ENCODE measurements at places on chromosomes 4 and X.

- no peak for DNase-seq
Observed at GRCh38 chr4:174314274-174314673, 30.6 kb downstream of the CEP44 start.

DNA sequence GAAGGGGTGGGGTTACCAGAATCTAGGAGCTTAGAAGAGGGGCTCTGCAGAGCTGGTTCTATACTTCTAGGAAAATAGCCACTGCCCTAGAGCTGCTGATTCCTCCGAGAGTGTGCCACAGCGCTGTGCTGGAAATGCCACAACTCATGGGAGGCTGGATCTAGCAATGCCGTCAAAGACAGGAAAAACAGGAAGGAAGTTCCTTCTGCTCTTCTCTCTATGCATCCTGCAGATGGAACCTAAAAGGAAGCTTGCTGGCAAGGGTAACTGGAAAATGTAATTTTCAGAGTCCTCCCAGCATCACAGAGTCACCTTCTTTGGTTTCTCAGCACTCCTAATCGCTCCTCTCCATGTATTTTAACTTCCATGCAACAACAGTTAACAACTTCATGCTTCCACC, 121.2 kb upstream of the TLL1 start:
- no peak for DNase-seq

DNA sequence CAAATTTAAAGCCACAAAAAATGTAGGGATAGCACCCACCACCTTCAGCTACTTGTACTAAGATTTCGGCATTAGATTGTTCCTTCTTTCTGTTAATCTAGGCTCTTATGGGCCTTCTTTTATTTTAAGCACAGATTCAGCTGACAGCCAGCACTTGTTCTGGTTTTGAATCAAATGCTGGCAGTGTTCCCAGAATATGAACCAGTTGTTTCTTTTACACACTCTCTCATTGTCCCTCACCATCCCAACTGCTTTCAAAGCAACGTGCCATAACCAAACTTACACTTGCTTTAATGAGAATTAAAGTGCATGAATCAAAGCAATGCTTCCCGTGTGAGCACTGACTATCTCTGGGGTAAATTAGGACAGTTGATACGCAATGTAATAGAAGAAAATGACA, 744.5 kb upstream of the FAM241A start:
- DNase-seq: no peak

GRCh38 chrX:74421740-74422352, 553 bp downstream of the SLC16A2 start:
- no peak for DNase-seq

- DNase-seq: no peak
Observed at GRCh38 chr4:7224001-7224400, 31.7 kb downstream of the SORCS2 start.

DNA sequence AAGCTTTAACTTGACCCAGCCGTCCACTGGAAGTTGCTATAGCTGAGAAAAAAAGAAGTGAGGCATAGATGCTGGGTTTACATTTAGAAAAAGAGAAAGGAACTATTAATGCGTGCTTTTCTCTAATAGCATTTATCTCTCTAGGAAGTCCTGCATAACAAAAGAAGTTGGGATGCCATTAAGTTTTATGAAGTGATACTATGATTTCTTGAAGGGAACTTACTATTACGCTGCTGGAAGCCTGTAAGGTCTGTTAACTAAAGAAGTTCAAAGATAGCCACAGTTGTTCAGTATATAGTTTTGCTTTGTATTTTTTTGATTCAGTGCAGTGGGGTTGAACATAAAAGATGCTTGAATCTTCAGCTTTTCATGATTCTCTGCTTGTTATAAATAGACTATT, 203.4 kb downstream of the CCSER1 start:
- DNase-seq: no peak

GRCh38 chr4:107733431-107733925, 13.4 kb upstream of the PAPSS1 start:
- no peak for DNase-seq

DNA sequence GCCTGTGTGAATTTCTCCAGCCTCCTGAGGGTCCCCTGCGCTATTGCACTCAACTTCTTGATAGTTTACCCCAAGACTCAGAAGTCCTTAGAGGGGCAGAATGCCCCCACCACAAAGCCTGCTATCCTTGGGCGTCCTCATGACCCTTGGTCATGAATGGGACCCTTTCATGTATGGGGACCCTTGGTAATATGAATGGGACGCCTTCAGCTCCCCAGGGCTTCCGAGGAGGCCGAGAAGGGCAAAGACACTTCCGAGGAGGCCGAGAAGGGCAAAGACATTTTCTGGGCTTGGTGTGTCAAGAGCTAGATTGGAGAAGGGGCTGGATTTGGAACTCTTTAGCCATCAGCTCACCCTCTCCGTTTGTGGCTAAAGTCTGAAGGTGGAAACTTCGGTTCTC, 8.6 kb downstream of the SHOX start:
- DNase-seq: no peak

DNA sequence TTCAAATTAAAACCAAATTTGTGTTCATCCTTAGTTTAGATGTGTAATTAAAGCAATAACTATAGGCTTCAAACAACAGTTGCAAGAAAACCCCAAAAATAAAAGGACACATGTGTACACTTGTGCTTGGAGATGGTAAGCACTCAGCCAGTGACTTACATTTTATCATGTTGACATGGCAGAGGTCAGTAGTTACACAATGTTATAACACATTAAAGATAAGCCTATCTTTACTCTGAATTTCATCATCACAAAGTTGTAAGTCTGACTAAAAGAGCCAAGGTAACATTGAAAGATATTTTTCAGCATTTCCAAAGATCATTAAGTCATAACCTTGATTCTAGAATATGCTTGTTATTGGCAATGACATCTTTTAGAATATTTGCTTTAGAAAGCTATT, 98.5 kb upstream of the PNPLA4 start:
- DNase-seq: no peak

DNA sequence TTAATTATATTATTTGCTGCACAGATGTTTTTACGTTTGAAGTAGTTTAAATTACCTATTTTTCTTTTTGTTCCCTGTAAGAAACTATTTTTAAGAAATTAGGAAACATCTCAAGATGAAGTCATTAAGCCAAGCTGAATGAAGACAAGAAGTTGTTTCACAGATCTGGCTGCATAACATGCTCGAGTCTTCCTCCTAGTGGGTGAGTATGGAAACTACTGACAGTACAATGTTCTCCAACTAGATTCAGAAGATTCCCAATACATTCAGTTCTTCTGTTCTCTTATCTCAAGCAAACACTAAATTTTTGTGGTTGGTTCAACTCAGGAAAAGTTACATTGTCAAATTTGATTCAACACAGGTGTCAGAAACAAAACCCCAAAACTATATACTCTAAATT, 256.8 kb upstream of the VCX start:
- no peak for DNase-seq

DNA sequence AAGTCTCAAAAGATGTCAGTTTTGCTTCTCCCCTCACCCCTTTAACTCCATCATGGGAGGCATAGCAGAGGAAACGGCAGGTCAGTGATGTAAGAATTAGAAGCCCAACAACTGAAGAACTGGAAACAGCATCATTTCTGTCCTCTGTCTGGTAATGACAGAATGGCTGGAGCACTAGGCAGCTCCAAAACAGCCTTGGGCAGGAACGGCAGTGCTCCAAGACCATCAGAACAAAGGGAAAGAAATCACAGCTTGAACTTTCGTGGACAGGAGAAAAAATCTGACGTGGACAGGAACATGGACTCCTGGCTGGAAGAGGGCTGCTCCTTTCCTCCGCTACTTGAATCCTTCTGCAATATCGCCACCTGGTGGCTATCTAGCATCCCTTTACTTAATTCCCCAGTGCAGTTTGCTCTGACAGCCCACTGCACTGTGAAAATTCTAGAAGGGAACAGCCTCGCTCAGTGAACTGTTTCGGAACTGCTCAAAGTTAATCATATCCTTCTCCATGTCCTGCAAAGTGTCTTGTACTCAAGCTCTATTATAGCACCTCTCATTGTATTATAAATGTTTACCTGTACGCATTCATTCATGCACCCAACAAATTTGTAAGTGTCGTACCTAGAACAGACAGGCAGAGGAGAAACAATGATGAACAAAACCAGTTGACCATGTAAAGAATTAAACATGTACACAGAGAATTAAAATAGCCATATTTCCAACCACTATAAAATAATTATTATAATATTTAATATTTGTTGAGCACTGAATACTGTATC, 20.4 kb downstream of the SLC25A53 start:
- DNase-seq: peak; percentile 7

DNA sequence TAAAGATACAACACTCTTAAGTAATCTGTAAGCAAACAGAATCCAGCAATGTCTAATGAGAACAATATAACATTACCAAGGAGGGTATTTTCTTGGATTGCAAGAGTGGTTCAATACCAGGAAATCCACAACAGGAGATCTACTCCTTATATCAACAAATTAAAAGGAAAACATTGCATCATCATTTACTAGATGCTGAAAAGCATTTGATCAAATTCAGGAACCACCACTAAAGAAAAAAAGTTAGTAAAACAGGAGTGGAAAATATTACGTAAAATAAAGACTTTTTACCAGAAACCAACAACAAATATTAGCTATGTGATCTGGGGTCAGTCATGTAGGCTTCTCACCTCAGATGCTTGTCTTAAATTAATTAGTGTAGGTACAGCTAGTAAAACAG, 66.8 kb upstream of the MAB21L2 start:
- no peak for DNase-seq

- no peak for DNase-seq
Observed at GRCh38 chr4:110139111-110139510, 59.3 kb downstream of the ELOVL6 start.

DNA sequence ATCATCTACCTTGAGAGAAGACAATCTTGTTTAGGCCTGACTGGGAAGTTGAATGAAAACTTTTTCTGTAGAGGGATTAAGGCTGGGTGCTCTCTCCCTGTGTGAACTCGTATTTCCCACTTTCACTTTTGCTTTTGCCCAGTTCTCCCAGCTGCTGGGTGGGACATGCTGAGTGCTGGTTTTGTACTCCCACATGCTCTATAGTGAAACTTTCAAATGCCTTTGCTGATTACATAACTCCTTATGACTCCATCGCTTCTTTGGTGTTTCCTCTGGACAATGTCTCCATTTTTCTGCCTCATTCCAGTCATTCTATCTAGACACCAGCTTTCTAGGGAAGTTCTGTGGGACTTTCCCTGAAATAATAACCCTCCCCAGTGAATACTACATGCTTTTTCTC, 100.5 kb downstream of the CLNK start:
- no peak for DNase-seq

GRCh38 chr4:125837493-125838201, 522.9 kb downstream of the FAT4 start:
- DNase-seq: no peak

DNA sequence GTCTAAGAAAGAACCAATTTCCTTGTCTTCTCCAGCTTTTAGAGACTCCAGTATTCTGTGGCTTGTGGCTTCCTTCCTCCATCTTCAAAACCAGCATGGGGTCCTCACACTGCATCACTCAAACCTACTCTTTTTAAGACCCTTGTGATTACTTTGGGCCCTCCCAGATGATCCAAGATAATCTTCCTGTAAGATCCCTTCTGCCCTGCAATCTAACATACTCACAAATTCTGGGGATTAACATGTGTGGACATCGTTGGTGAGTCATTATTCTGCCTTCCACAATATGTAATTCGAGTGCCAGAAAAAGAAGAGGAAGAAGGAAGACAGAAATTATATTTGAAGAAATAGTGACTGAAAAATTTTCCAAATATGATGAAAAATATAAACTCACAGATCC, 47.9 kb downstream of the BEND4 start:
- DNase-seq: no peak

- no peak for DNase-seq
Observed at GRCh38 chrX:132146456-132146855, 18.6 kb upstream of the FRMD7 start.

DNA sequence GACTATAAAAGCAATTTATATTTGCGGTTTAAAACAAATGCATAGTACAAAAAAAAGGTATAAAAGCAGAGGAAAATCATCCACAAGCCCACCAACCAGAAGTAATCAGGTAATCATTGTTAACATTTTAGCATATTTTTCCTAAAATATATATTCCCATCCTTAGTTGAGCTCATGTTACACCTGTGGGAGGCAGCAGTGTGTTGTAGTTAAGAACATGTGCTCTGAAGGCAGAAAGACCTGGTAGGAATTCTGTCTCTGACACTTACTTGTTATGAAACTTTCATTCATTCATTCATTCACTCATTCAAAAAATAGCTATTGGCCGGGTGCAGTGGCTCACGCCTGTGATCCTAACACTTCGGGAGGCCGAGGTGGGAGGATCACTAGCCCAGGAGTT, 15.4 kb upstream of the CDKL5 start:
- DNase-seq: no peak

GRCh38 chrX:18676470-18676869, 4.6 kb upstream of the RS1 start:
- DNase-seq: no peak

DNA sequence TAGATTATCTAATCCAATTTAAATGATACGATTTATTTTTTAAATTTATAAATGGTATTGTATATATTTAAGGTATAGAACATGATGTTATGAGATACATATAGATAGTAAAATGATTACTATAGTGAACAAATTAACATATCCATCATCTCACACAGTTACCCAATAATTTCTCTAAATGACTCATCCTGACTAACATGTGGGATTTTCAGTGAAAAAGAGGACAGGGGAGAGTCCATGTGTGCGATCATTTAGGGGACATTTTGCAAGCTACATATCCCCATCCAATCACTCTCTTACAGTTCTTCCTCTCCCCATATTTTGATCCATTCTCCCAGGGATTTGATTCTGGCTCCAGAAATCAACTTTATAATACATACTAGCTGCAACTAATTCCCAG, 88.2 kb downstream of the ABCB7 start:
- no peak for DNase-seq

- DNase-seq: no peak
Observed at GRCh38 chr4:80911458-80911857, 119.0 kb upstream of the BMP3 start.

DNA sequence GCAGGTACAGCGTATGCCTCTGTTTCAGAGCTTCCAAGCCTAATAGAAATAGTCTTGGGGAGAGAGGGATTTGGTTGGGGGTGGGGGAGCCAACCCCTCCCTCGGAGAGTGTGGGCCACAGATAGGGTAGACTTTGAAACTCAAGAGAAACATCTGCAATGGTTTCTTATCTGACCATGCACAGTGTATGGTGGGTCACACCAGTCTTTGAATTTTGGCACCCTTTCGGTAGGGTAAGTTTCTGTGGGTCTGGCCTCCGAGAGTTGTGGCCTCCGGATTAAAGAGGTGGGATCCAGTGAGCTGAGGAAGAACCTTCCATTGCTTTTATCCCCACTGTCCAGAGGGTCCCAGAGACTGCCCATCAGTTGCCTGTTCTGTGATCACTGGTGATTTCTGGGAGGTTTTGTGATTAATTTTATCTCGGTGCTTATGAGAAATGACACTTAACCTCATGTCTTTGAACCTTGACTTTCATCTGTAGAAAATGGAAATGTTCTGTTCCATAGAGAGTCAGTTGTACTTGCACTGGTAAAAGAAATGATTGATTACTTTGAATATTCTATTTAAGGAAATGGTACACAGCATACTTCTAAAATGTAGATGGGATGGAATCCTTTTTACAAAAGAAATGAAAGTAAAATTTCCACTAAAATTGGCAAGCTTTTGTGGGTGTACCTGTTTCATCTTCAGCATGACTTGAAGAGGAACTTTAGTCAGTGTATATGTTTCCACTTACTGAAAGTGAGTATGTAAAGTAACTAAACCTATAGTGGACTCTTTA, 62.7 kb downstream of the TMEM131L start:
- no peak for DNase-seq

Data from stimulated activated CD4-positive, alpha-beta T cell treated with anti-CD3 and anti-CD28 coated beads, Interleukin-1b, Interleukin-23, amount 100 ng/mL, for 1 hour (primary cell).